ENCODE measurements at places on chromosomes 6 and 20.

- no peak for DNase-seq
Measured at GRCh38 chr20:1298888-1299511, 29.9 kb downstream of the SDCBP2 start.

GRCh38 chr6:157723376-157723775 is 99.7 kb upstream of the SNX9 start:
- no peak for DNase-seq

GRCh38 chr6:35731736-35732532 is 4.9 kb upstream of the ARMC12 start:
- peak; percentile 64 for DNase-seq

DNA sequence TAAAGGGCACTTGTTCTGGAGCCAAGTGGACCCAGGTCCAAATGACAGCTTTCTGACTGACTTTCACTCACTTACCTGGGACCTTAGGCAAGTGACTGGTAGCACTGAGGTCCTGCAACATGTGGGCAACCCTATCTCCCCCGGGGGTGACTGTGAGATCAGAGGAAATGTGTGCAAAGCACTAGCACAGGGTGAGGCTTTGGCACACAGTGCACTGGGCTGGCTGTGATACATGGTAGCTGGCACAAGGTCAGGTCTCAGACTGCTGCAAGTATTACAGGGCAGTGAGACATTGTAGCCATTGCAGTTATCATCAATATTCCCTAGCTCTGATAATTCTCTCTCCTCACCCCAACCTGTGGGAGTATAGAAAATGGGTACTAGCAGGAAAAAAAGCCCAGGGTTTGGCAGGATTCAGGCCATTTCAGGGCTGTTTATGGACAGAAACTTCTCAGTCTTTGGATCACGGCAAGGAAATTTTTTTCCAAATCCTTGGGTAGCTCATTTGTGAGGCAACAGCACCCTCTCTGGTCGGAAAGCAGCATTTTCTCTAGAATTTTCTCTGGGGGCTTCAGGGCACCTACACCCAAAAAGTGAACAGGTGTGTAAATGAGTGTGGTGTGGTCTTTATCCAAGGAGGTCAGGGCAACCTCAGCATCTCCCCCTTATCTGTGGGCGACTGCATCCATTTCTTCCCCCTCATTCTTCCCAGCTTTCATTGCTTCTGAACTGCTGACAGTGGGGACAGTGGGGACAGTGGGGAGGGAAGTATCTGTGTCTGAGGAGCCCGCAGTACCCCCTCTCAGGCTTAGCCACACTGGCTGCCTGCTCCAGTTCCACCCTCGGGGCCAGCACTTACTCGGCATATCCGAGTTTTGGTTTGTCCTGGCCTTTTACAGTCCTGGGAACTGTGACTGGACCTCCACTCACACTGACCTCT is 148.7 kb upstream of the PHACTR3 start:
- DNase-seq = no peak

- DNase-seq = no peak
Measured at GRCh38 chr6:132832891-132833290, 18.5 kb downstream of the RPS12 start.

GRCh38 chr6:78850621-78851020 is 16.7 kb upstream of the IRAK1BP1 start:
- DNase-seq = no peak

DNA sequence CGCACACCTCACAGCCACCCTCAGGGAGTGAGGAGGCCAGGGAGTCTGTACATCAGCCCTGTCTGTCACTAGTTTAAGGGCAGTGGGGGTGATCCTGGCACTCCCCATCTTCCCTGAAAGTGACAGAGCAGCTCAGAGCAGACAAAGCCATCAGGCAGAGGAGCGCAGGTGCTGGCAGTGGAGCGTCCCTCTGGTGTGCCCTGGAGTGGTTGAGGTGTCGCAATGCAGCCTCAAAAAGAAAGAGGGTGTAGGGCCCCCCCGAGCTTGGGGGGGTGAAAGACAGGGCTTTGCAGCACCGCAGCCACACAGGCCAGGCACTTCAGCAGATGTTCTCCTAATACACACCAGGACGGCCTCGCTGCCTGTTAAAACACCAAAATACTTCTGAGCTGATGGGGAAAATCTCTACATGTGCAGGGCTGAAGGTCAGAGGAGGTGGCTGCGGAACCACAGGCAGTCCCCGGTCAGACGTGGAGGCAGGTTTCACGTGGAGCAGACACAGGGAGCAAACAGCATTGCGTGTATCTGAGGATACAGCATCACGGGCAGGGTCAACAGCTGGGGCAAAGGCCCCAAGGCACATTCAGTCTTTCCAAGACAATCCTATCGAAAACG is 69.5 kb downstream of the PREX1 start:
- no peak for DNase-seq
